ENCODE measurements at places on chromosomes 12 and 14. TPM values are rescaled to one million over a fixed set of nuclear protein-coding genes. Genes with fewer than 3 reads are reported as not detected.

DNA sequence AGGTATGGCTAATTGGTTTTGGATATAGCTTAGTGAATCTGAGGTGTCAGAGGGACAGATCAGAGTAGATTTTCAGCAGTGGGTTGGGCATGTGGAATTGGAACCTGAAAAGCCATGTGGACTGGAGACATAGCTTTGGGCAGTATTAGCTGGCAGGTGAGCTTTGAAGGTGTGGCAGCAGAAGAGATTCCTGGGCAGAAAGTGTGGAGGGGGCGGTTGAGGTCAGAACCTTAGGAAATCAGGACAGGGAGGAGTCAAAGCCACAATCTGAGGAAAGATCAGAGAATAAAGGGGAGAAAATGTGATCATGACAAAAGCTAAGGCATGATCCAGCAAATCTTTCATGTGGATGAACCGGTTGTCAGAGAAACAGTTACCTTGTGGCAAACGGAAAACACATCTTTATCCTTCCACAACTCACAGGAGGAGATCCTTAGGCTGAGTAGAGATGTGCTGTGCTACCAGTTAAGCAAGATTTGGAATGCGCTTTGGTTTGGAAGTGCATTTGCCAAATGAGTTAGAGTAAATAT, 56.4 kb downstream of the PTGER2 start:
- DNase-seq: no peak

DNA sequence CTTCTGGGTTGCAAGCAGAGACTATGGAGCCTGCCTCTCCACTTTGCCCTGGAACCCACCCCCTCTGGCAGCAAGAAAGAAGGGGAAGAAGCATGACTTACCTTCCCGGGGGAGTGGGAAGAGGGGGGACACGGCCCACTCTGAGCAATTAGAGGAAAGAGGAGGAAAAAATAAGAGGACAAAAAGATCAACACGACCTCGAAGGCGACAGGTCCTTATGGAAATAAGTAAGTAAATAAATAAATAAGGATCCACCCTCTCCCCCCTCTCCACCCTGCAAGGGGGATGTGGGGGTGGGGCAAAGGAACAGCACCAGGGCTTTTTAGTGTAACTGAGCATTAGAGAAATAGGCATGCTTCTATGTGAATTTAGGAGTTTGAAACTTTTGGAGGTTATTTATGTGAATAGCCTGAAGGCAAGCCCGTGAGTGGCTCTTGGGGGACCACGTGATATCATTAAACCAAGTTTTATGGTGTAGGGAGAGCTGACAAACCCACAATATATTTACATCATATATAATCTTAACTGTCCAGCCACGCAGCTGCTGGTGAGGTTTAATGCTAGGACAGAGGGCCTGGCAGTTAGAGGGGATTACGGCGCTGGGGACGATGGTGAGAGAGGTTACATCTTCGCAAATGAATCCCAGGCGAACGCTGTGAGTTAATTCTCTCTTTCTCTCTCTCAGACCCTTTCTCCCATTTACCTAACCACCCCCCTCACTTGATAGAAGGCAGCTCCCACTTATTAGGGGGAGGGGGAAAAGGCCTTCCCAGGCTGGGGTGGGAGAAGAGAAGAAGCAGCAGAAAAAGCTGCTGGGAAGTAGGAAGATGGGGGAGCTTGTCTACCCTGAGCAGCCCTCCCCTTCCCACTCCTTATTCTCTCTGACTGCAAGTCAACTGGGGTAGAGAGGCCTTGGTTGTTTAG, 4.8 kb downstream of the HOXC5 start:
- no peak for DNase-seq

The CACNA1C gene
- not detected for total RNA-seq

The PWP1 gene
- 79.7 TPM for total RNA-seq

The MANSC4 gene
- 0.25 TPM for total RNA-seq
